ENCODE measurements at places on chromosomes 11 and 22.

DNA sequence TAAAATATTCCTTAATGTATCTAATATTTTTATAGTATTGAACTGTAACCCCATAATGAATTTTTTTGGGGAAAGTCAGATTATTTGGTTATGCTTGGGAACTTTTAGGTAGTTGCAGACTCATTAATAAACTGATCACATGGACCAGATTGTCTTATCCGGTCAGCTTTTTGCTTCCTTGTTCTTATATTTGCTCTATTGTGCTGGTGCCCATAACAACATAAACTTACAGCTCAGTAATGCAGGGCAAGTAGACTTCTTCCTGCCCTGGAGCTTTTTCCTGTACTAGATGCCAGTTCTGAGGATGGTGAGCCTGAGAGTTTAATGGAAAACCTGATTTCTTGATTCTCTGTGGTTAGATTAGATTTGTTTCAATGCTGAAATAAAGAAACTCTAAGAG, 53.2 kb downstream of the MTMR3 start:
- no peak for DNase-seq

DNA sequence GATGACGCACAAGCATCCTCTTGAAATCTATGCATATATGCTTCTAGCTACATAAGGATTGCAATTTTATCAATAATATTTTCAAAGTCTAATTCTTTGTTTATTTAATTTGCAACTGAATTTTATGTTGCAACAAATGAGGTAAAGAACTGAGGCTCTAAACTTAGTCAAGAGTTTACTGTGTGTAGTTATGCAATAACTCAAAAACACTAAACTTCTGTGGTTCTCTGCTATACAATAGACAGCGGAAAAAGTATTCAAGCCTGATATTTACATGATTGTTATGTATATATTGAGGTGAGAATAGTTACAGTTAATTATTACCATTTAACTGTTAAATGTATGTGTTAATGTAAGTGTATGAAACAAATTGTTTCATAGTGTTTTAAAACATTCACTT, 32.9 kb downstream of the MSANTD4 start:
- no peak for DNase-seq

DNA sequence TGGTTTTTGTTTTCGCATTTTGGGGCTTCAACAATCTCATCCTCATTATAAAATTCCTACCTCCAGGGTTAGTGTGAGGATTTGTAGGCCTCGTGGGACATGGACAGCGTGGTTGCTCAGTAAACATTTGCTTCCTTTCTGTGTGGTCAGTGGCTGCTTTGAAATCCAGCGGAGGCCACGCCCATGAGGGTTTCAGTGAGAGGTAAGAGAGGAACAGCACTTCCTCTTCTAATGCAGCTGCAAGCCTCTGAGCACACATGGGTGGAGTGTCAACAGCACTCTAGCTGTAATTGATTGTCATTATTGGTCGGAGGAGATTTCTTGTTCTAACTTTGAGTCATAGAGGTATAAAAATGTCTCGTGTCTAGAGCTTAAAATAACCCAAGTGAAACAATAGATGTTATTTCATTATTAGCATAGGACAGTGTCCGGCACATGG, 6.0 kb upstream of the ARHGAP42 start:
- DNase-seq = peak; percentile 57

DNA sequence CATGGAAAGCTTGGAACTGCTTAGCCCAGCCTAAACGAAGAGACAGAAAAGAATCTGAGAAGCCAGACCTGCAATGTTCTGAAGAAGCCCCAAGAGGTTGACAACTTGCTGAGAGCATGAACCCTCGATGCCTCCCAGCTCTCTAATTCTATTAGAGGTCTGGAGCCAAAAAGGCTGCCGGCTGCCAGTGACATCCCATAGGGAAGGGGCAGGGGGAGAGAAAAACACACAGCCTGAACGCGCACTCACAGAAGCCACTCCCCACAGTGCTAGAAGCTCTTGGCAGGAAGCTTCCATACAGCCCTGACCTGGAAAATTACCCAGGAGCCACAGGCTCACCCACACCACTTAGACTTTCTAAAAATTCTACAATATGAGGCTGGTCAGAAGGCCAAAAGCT, 18.3 kb downstream of the POLDIP3 start:
- DNase-seq = no peak

GRCh38 chr11:95680169-95680929, 109.2 kb downstream of the FAM76B start:
- DNase-seq = no peak

- no peak for DNase-seq
Measured at GRCh38 chr11:2114430-2115241, 24.6 kb downstream of the IGF2 start.

DNA sequence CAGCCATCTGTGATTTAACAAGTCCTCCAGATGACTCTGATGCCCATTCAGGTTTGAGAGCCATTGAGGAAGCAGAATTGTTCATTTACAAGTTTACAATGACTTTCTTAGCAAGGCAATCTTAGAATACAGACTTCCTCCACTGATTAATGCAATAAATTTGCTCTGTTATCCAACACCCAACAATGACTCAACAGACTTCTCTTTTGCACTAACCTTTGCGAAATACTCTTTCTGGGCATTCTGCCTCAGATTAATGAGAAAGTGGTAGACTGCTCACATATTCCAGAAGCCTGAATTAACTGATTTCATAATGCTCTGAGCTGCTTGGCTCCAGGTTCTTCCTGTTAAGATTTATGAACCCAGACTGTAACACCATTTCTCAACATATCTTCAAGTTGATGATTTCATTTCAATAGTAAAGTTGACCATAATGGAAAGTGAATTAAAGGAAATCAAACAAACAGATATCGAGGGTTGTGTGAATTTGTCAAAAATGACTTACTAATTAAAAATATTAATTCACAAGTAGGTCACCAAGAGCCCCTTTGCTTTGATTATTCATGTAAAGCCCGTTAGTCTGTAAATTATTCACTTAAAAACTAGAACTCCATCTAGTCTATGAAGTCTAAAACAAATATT, 70.5 kb upstream of the BLID start:
- DNase-seq = no peak

DNA sequence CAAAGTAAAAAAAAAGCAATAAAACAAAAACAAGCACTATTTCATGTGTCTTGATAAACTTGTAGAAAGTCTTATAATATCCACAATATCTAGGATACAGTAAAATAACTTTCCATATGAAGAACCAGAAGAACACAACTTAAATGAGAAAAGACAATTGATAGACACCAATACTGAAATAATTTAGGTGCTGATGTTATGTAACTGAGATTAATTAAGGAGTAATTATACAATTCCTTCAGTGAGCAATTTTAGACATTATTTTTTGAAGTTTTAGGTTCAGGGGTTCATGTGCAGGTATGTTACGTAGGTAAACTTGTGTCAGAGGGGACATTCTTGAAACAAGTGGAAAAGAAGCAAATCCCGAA, 88.3 kb upstream of the VPREB1 start:
- no peak for DNase-seq

GRCh38 chr11:67178878-67179277, 59.8 kb downstream of the KDM2A start:
- DNase-seq = no peak

- DNase-seq = no peak
Measured at GRCh38 chr11:70928854-70929598, 323.4 kb downstream of the SHANK2 start.

GRCh38 chr22:39955675-39956074, 4.5 kb upstream of the TMA7B start:
- DNase-seq = no peak

DNA sequence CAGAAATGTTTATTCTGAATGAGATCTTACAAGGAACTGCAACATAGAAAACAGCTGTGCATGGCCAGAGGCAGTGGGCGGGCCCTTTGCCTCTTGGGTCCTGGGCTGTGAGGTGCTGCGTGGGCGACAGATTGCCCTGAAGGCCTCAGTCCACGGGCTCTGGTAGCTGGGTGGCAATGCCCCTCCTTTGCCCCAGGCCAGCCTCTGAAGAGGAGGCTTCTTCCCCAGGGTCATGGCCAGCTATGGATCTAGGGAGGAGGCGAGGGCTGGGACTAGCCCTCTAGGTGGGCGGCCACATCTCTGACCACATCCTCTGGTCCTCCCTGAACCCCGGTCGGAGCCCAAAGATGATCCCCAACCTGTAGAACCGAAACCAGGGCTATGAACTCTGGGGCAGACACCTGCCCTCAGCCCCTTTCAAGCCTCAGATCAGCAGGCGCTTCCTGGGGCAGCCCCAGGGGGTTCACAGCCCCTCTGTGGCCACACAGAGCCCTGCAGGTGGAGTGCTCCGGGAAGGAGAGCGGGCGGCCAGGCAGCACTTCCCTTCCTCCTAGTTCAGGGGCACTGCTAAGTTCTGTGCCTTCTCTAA, 6.6 kb upstream of the CDC42BPG start:
- DNase-seq = no peak

GRCh38 chr11:130118165-130118564, 41.4 kb upstream of the ST14 start:
- DNase-seq = no peak

DNA sequence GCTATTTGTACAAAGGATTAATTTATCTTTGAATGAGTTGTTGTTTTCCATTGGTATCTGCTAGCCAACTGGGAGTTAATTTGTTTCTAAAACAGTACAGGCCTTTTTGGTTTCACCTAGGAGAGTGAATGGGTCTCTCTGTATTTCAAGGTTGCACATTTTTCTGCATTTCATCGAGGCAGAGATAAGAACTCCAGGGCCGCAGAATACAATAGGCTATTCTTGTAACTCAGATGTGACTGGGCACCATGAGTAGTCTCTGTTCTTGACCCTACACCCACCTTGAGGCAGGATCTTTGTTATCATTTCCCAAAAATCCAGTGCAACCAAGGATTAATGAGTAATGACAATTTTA, 51.7 kb upstream of the OR9Q1 start:
- DNase-seq = no peak

- DNase-seq = no peak
Measured at GRCh38 chr11:45606514-45607281, 58.7 kb downstream of the CHST1 start.

- no peak for DNase-seq
Measured at GRCh38 chr11:102791271-102792036, 6.5 kb downstream of the MMP1 start.

DNA sequence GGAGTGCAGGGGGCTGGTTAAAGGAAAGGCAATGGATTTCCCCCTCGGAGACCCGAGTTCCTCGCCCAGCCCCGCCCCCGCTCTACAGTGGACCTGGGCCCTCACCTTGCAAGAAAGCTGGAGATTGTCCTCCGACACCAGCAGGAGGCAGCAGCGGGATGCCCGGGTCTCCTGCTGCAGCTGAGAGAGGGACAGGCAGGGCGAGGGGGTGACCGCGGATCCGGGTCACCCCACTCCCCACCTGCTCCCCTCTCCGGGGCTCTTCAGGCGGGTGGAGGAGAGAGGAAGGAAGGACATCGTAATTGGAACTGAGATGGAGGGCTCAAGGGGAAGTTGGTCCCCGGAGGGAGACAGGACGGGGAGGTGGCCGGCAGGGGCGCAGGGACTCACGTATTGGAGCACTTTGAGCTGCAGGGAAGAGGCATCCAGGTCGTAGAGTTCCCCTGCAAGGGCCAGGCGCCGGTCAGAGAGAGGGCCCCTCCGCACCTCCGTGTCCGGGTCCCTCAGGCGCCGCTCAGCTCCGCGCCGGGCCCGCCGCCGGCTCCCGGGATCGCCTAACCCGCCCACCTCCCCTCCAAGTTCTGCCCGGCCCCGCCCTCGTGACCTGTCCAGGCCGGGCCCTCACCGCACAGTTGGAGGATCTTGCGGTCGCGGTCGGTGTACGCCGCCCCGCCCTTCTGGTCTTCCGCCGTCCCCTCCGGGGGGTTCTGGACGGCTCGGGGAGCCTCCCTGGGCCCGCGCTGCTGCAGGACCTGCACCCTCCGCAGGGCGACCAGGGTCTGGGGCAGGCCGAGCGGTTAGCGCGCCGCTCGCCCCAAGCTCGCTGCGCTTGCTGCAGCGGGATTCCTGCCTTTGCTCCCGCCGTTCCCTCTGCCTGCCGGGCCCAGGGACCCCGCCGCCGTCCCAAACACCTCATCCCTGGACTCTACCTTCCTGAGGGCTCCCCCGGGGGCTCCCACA, 84.1 kb downstream of the PDE2A start:
- no peak for DNase-seq

GRCh38 chr11:6607190-6607795, 3.7 kb downstream of the ILK start:
- DNase-seq = no peak

DNA sequence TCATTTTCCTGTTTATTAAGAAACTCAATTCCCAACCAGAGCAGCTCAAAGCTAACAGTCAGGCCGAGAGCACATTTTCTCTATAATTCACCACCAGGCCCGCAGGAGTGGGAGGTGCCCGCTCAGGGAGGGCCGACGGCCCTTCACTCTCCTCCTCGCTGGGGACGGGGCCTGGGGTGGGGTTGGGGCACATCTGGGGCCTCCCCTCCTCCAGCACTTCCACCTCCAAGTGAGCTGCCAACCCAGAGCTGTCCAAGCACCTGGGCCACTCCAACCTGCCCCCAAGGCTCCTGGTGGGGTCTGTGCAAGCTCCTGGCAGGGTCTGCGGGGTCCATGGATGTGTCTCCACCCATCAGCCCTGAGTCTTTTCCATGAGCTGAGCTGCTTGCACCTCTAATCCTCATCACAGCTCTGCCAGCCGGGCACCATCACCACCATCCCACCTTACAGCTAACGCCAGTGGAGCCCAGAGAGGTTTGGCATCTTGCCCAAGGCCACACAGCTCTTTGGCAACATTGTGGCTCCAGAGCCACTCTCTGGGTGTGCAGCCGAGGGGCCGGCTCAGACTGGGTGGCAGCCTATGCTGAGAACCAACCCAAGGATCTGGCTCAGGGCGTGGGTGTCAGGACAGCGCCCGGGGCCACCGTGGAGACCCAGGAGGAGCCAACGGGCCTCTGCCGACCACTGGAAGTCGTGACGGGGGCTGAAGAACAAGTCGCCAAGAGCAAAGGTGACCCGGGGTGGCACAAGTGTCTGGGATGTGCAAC, 193.5 kb downstream of the BRD1 start:
- no peak for DNase-seq
